ENCODE measurements at places on chromosomes 4 and X.

GRCh38 chrX:77731821-77732419 lies 54.1 kb downstream of the ATRX start:
- DNase-seq: no peak

GRCh38 chr4:161573836-161574235 lies 590.0 kb downstream of the FSTL5 start:
- DNase-seq: no peak

DNA sequence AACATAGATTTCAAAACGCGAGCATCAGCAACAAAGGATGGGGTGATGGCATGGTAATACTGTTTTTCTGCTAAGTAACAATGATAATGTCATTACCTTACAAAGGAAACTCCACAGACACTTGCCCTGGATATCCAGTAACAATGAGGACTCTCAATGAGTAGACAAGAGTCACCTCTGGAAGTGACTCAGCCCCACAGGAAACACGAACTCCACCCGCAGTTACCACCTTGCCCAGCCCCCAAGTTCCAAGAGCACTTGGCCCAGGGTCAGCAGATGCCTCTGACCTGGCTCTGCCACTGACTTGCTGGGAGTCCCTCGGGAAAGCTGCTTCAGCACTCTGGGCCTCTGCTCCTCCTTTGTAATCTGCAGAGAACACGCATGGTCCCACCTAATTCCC lies 110.3 kb upstream of the MAP3K15 start:
- no peak for DNase-seq

DNA sequence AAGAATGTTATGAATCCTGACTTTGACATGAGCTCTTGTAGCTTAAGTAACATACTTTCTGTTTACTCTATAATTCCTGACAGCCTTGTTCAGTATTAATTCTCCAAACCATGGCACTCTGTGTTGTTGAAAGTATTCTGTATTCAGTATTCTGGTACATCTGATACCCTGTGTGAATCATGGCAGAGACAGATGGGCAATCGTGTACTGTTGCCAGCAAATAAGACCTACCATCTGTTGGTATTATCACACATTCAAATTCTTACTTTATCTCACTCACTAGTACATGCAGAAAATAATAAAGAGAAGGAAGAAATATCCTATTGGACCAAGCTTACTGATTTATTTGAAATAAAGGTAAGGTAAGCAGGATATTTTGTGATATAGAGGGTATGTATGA lies 7.9 kb downstream of the MBTPS2 start:
- no peak for DNase-seq

DNA sequence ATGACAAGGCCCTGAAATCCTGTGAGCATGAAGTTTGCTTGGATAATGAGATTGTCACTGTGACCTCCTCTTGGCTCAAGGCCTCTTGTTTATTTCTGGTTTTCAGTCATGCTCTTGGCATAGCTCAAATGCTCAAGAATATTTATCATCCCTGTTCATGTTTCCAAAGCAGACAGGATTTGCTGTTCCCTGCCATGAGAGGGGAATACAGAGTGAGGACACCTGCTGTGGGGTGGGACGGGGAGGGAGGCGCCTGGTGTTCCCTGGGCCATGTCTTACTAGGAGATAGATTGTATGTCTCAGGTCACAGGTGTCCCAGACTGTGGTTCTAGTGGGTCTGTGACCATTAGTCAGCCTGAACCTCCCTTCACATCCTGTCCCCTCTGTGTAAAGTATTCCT lies 34.9 kb upstream of the SH3RF1 start:
- DNase-seq: no peak

DNA sequence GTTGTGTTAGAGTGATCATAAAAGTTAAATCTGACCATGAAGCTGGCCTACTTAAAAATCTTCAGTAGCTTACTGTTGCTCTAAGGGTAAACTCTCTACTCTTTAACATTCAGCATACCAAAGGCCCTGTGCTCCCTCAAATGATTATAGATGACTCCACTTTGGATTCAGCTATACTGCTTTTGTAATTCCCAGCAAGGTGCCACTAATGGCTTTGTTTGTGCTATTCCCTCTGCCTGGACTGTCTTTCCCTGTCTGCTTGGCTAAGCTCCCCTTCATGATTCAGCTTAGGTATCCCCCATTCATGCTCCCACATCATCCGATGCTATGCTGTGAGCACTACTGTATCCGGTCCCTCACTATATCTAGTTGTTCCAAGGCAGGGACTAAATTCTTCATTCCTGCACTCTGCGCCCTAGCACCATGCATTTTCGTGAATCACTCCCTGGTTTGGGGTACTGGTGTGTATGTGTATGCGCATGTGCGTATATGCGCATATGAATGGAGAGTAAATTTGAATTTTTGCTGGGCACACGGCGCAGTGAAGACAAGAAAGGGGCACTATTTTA lies 453 bp upstream of the PBDC1 start:
- no peak for DNase-seq

GRCh38 chr4:58734030-58734674 lies 1624.0 kb upstream of the IGFBP7 start:
- DNase-seq: no peak

DNA sequence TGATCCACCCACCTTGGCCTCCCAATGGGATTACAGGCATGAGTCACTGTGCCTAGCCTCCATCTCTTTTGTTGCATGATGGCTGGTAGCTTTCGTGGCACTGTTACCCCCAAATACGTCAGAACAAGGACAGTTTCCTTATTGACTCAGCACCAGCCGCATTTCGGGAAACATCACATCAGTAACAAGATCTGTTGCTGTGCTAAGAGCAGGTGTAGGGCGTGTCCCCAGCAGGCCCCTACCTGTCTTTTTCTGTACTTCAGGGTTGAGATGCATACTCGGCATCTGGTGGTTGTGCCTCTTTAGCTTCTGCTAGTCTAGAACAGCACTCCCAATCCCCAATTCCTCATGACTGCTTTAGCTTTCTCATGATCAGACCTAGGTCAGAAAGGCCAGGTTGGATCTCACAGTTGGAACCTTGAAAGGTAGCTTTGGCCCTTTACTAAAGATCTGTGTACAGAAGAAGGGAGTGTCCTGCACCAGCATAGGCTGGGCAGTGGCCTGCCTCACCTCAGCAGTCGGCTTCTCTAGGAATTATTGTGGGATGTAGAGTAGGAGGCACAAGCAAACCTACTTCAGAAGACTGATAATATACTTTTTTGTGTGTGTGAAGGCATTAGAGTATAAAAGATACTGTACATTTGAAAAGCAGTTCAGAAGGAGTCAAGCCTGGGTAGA lies 36.8 kb downstream of the NSD2 start:
- no peak for DNase-seq

- no peak for DNase-seq
Measured at GRCh38 chrX:140866446-140866845, 135.9 kb upstream of the SPANXB1 start.

DNA sequence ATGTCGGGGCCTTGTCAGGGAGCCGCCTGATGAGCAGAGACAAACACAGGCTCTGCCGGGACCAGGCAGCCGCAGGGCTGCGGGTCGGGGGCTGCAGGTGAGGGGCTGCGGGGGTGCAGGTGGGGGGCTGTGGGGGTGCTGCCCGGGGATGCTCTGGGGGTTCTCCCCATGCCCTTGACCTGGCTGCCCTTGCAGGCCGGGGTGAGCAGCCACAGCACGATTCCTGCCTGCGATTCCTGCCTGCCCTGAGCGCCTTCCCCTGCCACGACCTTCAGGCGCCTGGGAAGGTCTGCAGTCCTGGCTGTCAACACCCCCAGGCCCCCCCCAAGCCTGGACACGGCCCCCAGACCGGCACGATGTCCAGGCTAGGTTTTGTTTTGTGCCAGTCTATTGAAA lies 106.3 kb downstream of the FAM53A start:
- DNase-seq: peak; percentile 32

DNA sequence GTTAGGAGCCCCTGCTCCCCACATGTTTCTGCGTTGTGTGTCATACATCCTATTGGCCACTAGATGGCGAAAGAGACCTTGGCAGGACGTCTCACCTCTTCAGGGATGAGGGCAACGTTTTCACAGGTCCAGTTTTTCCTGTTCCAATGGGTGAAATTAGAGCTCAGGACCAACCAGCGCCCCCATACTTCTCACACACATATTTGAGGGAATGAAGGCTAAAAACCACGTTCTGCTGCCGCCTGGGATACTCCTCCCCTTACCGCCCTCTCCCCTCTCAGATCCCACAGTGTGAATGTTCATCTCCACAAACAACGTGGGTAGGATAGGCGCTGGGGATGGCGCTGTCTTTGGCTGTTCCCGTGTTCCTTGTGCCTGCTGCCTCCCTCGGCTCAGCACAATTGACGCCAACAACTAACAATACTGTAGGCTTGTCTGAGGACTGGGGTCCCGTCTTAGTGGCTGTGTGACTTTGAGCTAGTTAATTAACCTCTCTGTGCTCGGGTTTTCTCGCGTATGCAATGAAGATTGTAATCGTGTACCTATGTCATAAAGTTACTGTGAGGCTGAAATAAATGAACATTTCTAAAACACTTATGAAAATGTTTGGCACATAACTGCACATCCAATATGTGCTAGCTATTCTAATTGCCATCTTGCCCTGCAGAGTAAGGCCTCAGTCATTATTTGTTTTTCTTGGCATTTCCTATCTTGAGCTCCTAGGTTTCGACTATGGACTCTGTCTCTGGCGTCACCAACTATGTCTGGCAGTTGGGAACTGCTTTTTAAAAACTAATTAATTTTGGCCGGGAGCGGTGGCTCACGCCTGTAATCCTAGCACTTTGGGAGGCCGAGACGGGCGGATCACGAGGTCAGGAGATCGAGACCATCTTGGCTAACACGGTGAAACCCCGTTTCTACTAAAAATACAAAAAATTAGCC lies 181.3 kb upstream of the STK26 start:
- DNase-seq: no peak

GRCh38 chr4:150590631-150591030 lies 8.7 kb downstream of the MAB21L2 start:
- no peak for DNase-seq

DNA sequence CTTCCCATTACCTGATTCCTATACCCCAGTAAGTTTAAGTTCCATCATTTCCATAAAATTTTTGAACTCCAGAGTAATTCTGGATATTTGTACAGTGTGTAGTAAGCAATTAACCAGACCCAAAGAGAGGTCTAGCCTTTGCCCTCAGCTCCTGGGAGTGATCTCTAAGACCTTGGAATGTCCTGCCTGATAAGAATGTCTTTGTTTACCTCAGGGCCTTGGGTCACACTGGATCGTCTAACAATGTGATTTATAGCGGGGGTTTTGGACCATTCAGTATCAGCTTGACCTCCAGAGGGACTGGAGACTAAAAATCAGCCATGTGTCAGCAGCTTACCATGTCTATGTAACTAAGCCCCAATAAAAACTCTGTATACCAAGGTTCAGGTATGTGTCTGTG lies 330.9 kb upstream of the PPP1R2C start:
- DNase-seq: no peak

DNA sequence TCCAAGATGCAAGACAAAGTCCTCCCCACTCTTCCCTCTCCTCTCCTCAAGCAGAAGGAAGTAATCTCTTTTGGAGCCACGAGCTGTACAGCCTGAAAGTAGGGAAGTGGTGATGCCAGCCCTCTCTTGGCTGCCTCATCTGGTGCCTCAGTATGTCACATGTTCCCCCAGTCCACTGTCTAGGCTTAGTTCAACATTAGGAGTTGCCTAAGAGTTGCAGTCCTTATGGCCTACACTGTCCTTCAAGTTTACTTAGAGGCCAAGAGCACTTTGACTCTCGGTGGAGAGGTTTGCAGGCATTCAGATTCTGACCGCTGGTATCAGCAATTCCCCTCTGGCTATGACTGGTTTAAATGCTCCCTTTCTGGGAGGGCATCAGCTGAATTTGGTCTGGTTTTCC lies 735.6 kb downstream of the GLUD2 start:
- no peak for DNase-seq

GRCh38 chr4:74308215-74308614 lies at the start of gene EPGN:
TSS of gene EPGN (plus strand) at chr4:74308470. CDS start at chr4:74308534, 64 bp downstream.
- DNase-seq: no peak

GRCh38 chr4:107710493-107711459 lies 9.3 kb downstream of the PAPSS1 start:
- no peak for DNase-seq

DNA sequence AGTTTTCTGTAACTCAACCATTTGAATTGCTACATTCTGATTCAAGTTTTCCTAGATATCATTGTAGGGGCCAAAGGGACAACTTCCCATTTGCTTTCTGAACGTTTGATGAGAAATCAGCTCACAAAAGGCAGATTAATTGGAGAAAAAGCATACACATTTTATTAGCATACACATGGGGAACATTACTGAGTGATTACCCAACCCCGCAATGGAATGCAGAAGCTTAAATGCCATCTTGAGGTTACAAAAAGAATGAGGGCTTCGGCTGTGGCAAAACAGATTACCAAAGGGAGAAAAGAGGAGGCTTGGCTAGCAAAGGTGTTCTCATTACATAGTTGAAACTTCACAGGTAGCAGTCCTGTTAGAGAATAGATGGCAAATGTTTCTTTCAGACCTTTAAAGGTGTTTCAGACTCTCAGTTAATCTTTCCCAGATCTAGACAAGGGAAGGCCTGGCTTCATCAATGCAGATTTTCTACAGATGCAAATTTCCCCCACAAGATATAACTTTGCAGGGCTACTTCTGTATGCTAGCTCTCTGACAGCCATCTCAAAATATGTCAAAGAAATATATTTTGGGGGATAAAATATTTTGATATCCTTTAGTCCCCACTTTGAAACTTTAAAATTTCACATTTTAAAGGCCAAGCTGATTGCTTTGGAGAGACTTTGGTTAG lies 26.5 kb upstream of the HERC6 start:
- no peak for DNase-seq

GRCh38 chr4:106080376-106080775 lies 185.1 kb downstream of the NPNT start:
- no peak for DNase-seq

- DNase-seq: no peak
Measured at GRCh38 chr4:173498023-173498422, 32.0 kb downstream of the HAND2 start.

DNA sequence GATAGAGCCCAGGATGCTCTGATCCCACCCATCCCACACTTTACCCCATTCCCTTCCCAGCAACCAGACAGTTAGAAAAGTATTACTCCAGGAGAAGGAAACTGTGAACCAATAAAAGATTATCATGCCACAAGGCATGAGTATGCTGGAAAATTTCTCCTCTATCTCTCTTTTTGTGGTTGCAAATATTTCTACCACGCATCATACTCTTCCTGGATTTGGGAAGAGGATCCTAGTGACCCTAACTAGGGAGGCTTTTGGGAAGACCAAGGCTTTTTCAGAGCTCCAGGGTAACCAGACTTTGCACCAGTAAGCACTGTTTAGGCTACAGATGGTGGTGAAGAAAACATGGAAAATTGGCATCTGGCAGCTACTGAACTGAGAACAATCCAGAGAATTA lies 257.6 kb upstream of the CLNK start:
- DNase-seq: no peak

DNA sequence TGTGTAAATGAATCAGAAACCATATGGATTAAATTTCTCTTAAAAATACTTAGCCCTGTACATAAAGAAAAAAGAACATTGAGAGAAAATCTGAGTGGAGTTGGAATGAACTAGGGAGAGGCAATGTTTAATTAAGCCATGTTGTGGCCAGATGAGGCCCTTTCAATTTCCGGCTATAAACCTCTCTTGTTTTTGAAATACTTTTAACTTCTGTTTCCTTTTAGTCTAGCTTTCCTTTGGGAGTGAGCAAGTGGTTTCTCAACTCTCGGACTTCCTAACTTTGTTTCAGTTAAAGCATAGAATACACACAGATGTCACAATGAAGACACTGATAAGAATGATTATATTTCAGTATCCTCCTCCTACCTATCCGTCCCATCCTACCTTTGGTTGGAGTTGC lies 197.2 kb downstream of the ARHGAP24 start:
- no peak for DNase-seq

Measured in left ventricle myocardium superior (tissue), 1 donor.